ENCODE measurements at places on chromosomes 2 and 18. TPM values are rescaled to one million over a fixed set of nuclear protein-coding genes. Genes with fewer than 3 reads are reported as not detected.

Gene KCNG2
- total RNA-seq: not detected

- H3K4me3 ChIP-seq: no peak overlapping the region
- H3K27me3 ChIP-seq: no peaks in the 10 kb centered on the region
- no peak for DNase-seq
- H3K27ac ChIP-seq: no peak overlapping the region
- H3K4me1 ChIP-seq: no peaks in the 10 kb centered on the region
Observed at GRCh38 chr2:226638576-226638975, 161.0 kb downstream of the IRS1 start.

DNA sequence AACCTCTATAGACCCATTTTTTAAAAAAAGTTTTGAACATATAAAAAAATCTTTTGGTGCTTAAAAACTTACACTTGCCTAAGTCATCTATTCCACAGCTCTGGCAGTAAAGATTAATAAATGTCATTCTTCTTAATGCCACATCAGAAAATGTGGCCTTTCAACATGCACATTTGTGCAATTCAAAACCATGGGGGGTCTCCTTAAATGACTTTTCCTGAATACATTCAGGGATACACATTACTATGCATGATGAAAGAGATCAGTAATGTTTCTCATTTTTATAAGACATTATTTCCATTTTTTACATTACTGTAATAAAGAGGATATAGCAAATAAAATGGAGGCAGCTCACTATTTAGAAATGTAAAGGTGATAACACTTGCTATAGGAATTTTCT lies 142.3 kb downstream of the RBM43 start:
- H3K27me3 ChIP-seq: no peaks in the 10 kb centered on the region
- DNase-seq: no peak
- no peak overlapping the region for H3K27ac ChIP-seq
- H3K4me3 ChIP-seq: no peak overlapping the region

DNA sequence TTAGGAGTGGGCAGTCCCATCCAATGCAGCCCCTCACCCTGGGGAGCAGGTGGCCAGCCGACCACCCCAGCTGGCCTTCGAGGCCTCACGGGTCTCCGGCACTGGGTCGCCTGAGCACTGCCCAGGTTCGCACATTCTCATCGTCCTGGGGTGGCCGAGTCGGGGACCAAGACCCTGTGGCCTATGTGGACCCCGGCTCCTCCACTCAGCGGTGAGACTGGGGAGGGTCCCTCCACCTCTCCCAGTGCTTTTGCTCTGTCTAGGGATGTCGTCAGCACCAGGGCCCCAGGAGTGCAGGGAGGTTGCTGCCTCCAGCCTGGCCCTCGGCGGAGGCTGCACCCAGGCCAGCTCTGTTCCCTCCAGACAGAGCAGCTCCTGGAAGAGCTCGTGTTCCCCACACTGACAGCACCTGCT lies 89.6 kb downstream of the TPO start:
- H3K27me3 ChIP-seq: no peaks in the 10 kb centered on the region
- H3K27ac ChIP-seq: no peak overlapping the region
- no peaks in the 10 kb centered on the region for H3K4me1 ChIP-seq
- DNase-seq: no peak
- no peaks in the 10 kb centered on the region for H3K36me3 ChIP-seq

- H3K27ac ChIP-seq: no peak overlapping the region
- no peaks in the 10 kb centered on the region for H3K36me3 ChIP-seq
- DNase-seq: no peak
- H3K4me3 ChIP-seq: no peak overlapping the region
Observed at GRCh38 chr2:195561116-195561921, 95.7 kb upstream of the SLC39A10 start.

DNA sequence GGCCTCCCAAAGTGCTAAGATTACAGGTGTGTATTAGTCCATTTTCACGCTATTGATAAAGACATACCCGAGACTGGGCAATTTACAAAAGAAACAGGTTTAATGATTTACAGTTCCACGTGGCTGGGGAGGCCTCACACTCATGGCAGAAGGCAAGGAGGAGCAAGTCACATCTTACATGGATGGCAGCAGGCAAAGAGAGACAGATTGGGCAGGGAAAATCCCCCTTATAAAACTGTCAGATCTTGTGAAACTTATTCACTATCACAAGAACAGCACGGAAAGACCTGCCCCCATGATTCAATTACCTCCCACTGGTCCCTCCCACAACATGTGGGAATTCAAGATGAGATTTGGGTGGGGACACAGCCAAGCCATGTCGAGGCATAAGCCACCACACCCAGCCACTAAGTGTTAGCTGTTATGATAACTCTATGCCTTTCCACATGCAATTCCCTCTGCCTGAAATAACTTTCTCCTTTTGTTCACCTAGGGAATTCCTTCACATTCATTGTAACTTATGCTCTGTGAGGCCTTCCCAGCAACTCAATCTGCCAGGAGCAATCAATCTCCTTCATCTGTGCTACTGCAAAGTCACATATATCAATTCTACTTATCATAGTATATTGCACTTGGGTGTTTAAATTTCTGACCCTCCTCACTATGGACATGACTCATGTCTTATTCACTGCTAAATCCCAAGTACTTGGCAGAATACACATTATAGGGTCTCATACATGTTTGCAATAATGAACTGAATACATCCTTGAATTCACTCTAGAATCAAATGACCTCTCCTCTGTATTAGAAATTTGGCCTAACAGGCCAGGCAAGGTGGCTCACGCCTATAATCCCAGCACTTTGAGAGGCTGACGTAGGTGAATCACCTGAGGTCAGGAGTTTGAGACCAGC lies 7.4 kb downstream of the MCEE start:
- DNase-seq: no peak
- no peaks in the 10 kb centered on the region for H3K4me1 ChIP-seq
- H3K27me3 ChIP-seq: no peaks in the 10 kb centered on the region
- H3K36me3 ChIP-seq: no peaks in the 10 kb centered on the region
